ENCODE measurements at places on chromosomes 3 and 15.
A peak's percentile ranks its signal among the peaks of the same experiment; 100 is the strongest.

DNA sequence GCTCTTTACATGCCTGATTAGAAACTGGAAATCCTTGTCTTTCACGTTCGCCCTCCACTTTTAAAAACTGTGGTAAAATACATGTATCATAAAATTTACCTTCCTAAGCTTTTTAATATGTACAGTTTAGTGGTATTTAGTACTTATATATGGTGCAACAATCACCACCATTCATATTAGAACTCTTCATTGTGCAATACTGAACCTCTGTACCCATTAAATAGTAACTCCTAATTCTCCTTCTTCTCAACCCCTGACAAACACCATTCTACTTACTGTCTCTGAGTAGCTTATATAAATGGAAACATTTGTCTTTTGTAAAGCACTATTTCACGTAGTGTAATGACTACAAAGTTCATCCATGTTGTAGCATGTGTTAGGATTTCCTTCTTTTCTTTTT lies 28.2 kb downstream of the GRM2 start:
- DNase-seq, result no peak

DNA sequence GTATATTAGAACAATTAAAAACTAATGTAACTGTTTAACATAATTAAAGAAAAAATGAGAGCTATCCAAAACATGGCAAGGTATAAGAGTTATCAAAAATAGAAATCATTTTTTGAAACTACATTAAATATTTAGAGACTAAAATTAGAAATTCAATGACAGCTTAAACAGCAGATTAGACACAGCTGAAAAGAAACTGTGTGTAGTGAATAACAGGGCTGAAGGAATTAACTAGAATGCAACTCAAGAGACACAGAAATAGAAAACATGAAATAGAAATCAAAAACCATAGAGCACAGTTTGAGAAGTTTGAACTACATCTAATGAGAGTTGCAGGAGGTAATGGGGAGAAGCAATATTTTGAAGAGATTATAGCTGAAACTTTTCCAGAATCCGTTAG lies 59.9 kb upstream of the FBN1 start:
- no peak for DNase-seq

- DNase-seq, result no peak
These were observed 91.6 kb upstream of the FAM98B start for GRCh38 chr15:38362355-38362754.

DNA sequence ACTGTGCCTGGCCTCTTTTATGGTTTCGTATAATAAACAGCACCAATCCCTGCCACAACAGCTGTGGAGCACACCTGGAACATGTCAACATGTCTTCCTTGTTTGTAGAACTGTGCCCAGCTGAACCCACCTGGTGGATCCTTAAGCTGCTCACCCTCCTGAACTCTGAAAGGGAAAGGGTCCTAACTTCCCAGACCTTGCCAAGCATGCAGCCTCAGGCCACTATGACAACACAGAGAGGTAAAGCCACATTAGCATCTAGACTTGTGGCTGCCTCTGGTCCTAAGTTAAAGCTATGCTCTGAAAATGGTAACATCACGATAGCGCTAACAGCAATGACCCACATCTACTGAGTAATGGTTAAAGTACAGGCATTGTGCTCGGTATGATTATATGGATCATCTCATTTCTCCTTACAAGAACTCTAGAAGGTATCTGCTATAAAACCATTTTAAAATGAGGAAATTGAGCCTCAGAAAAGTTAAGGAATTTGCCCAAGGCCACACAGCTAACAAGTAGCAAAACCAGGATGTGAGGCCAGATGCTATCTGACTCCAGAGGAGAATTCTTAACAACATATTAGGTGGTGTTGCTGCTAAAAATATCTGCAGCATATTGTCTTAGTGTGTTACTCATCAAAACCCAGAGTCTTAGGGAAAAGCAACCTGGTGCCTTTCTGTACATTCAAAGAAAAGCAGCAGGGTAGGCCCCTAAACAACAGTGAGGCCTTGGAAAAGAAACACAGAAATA lies 23.1 kb upstream of the HERC1 start:
- no peak for DNase-seq

DNA sequence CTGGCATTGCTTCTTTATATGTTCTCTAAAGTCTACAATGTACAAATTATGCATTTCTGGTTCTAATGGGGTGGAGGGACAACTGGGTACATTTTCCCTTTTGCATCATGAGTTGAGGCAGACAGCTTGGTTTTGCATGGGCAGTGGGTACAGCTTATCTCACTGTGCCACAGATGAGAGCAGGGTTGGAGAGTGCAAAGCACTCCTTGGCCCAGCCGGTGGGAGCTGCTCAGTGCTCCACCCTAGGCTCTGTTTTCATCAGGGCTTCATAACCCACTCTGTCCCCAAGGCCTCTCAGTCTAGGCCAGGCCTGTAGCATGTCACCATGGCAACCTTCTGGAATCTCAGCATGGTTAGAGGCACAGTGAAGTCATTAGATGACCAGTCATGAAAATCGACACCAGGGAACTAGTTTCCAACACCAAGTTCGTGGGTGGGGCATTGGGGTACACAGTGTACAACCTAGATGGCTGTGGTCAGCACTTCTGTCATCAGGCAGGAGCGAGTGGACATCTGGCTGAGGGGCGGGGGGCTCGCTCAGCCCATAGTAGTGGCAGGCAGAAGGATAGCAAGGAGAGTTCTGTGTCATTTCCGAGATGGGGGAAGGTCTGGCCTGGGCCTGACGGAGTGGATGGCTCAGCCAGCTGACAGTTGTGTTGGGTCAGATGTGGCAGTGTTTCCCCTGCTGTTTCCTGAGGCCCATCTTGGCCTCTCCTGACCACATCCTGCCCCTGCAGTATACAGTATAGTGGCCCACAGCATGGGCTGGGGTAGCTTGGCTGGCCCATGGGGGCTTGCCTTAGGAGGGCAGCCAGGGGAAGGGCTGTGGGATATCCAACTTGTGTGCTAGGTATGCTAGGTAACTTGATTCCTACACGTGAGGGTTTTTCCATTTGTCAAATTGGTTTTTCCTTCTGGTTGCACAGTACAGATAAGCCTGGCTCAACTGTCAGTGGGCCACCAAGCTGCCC lies 75.7 kb upstream of the PRR23C start:
- peak; percentile 40 for DNase-seq

GRCh38 chr15:99096173-99096893 lies 8.5 kb upstream of the SYNM start:
- no peak for DNase-seq

GRCh38 chr3:133413161-133414020 lies 13.5 kb downstream of the BFSP2 start:
- DNase-seq, result peak; percentile 12

GRCh38 chr3:184603151-184604030 lies 41.8 kb downstream of the EPHB3 start:
- DNase-seq, result no peak

GRCh38 chr3:189122526-189123205 lies 49.1 kb upstream of the TPRG1 start:
- no peak for DNase-seq

DNA sequence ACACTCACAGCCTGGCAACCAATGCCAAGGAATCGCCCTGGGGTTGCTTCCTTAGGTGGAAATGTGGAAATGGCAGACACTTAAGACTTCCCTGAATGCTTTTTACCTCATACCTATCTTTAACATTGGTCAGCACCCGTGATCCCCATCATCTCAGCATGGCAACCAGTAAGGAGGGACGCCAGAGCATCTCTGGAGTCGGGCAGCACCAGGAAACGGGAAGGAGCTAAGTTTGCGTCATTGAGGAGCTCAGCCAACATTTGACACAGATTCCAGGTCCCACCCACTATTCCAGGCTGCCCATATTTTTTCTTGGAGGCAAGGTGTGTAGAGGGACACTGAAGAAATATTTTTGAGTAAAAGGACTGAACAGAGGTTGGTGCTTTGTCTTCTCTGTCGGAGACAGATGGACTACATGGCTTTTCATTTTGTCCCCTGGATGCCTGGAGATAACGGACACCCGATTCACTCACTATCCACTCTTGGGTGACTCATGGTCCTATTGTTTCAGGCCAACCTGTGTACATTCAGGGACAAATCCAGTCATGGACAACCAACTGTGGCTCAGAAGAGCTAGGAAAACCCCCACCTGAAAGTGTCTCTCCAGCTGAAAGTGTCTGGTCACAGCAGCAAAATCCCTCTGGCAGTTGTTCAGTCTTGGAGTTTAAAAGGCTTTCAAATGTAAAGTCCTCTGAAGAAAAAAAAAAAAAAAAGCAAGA lies 70.4 kb upstream of the OXTR start:
- no peak for DNase-seq

DNA sequence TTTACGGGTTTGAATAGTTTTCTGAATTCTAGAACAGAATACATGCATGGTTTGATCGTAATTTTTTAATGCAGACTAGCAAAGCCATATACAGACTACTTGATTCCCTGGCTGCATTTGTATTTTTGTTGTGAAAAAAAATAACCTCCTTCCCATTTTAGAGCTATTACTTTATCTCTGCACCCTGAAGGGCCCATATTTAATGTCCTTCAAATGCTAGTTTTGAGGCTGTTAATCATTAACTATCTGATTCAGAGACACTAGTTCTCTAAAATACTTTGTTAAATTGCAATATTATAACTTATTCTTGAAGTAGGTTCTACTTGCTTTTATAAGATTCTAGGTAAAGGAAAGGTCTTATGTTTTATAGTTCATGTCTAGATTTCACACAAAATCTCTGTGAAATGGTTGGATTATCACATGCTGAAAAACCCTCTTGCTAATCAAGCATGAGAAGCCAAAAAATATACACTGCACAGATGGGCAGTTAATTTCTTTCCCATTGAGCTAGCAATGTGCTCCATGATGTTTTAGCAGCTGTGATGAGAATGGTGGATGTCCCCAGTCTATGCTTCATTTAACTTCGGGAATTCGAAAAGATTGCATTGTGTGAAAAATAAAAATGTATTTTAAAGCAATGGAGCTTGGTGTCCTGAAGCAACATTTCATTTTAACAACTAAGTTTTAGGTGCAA lies 634.0 kb upstream of the BCHE start:
- DNase-seq, result no peak

DNA sequence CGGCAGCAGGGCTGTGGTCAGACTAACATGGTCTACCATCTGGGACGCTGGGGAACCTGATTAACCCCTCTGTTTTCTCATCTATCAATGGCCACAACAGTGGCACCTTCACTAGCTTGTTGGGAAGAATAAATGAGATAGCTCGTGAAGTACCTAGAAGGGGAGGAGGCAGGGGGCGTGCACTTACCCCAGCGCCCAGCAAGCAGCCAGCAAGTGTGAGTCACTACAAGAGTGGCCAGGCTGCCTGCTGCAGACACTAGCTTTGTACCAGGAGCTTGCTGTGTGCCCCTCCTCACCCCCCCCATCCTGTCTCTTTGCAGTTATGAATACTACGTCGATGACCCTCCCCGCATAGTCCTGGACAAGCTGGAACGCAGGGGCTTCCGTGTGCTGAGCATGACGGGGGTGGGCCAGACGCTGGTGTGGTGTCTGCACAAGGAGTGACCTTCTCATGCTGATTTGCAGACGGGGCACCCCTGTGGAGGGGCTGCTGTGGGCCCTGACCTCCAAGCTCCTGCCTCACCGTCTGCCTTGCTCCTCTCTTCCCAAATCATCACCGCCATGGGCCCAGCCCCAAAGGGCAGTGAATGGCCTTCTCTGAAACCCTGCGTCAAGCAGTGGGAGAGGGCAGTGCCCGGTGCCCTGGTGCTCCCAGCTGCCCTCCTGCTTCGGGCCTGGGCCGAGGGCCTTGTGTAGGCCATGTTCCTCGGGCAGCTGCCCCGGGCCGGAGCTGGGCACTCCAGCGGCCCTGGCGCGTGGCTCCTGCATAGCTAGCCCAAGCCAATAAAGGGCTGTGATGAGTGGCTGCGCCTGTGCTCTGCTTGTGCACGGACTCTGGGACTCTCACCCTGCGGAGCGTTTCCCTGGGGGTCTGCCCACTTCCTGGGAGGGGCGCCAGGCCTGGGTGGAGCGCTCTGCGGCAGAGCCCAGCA lies 2.6 kb upstream of the C15orf62 start:
- DNase-seq, result no peak

GRCh38 chr3:13638927-13639326 lies 90.0 kb downstream of the FBLN2 start:
- no peak for DNase-seq

DNA sequence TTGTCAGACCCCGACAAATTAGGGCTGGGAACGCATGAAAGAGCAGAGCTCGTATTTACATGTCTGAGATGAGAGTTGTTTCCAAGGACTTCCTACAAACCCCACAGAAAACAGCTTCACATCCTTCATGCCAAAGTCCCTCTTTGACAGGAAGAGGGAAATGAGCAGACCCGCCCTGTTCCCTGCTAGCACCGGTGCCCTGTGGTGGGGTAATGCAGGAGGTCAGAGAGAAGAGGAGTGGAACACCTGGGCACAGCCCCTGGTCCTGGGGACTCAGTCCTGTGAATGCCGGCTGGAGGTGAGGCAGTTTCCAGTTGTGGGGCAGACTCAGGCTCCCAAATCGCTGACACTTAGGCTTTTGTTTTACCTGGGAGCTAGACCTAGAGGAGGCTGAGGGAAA lies 4.0 kb downstream of the PLA2G4D start:
- DNase-seq, result no peak

GRCh38 chr15:85973584-85974347 lies 105.9 kb upstream of the AGBL1 start:
- DNase-seq, result no peak

DNA sequence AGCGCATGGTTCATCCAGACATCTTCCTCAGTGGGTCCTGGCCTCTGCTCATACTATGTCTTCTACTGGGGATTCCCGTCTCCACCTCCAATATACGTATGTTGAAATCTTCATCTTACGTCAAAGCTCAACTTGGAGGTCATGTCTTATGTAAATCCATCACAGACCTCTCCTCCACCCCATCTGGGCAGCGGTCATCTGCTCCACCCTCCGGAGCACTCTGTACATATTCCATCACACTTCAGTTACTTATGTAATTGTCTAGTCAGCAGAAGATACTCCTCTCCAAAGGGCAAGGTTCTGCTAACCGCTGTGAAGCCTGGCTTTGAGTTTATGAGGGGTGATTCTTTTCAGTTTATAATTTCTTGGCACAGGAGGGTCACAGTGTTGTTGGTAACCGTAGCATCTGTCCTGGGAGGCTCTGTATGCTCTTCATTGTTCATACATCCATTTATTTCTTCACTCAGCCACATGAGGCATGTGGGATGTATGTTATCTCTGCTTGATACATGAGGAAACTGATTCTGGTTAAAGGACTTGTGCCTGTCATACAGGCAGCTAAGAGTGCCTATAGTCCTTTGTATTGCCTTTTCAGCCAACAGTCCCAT lies 22.1 kb downstream of the MAP2K1 start:
- no peak for DNase-seq

- DNase-seq, result no peak
These were observed 209.3 kb upstream of the FEZF2 start for GRCh38 chr3:62582495-62583172.

DNA sequence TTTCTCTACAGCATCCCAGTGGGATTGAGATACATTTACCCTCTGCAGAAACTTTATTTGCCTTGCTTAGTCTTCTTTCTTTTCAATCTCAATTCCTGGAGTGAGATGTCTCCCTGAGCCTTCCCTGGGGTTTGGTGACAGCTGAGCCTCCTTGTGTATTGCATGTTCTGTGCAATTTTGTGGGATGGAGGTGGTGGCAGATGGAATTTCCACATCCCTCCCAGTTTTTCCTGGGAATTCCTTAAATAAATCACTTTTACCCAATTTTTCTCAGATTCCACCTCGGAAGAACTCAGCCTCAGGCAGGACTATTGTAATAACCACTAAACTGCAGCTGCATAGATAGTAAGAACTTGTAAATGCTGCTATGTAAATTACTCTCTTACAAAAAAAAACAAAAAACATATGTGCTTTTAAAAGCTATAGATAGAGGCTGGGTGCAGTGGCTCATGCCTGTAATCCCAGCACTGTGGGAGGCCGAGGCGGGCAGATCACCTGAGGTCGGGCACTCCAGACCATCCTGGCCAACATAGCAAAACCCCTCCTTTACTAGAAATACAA lies 88.5 kb upstream of the ABHD17C start:
- DNase-seq, result no peak

GRCh38 chr3:150761831-150762661 lies 923 bp downstream of the SIAH2 start:
- peak; percentile 41 for DNase-seq
